ENCODE measurements at places on chromosomes 6 and 20.

GRCh38 chr20:23691675-23692074 is 2.8 kb upstream of the CST4 start:
- no peak for DNase-seq

- no peak for DNase-seq
Measured at GRCh38 chr6:22764496-22764895, 195.1 kb downstream of the HDGFL1 start.

DNA sequence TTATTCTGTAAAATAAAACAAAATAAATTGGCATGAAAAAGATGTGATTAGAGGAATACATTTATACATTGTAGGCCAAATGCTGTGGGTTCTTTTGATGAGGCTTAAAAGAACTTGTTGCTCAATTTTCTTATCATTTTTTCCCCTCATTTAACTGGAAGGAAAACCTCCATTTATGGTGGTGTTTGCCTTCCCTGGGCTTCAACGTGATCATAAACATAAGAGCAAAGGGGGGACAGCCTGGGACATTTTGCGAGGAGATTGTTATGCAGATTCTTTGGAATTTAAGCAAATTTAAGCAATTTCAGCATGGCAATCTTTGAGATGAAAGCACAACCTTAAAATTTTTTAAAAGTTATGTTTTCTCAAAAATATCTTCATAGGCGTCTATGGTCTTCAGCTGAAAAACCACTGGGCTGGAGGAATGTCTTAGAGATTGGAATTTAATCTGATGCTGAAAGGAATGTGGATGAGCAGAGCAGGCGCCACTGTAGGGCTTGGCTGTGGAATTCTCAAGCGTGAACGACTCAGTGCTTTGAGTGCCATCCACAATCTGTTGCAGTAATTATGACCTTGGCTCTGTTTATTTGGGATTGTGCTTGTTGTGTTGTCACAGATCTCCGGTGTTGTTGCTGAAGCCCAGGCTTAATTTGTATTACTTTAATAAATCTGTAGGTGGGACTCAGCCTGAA is 149.4 kb upstream of the MLIP start:
- DNase-seq: no peak

- no peak for DNase-seq
Measured at GRCh38 chr6:163285691-163286090, 128.8 kb upstream of the QKI start.

DNA sequence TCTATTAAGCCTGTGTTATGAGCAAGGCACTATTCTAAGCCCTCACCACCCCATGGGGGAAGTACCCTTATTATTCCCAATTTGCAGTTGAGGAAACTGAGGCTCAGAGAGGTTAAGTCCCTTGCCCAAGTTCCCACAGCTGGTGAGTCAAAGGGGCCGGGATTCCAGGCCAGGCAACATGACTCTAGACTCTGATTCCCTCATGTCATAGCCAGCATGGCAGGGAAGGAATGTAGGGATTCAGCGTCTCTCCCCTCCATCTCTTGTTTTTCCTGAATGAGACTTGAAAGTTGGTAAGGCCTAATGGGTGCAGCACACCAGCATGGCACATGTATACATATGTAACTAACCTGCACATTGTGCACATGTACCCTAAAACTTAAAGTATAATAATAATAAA is 6.7 kb downstream of the C6orf132 start:
- no peak for DNase-seq

- no peak for DNase-seq
Measured at GRCh38 chr6:166546653-166547052, 39.8 kb downstream of the RAMACL start.

- DNase-seq: no peak
Measured at GRCh38 chr20:43124241-43124640, 65.5 kb downstream of the PTPRT start.

- no peak for DNase-seq
Measured at GRCh38 chr20:12276011-12276673, 358.4 kb downstream of the BTBD3 start.
